CD8-positive, alpha-beta memory T cell (primary cell): ENCODE measurements at places on chromosomes 6 and 20. TPM values are rescaled to one million over a fixed set of nuclear protein-coding genes. Genes with fewer than 3 reads are reported as not detected.

The GMPR gene
- 0.66 TPM for total RNA-seq

The HAO1 gene
- total RNA-seq, result not detected

The PKIB gene
- total RNA-seq, result not detected

DNA sequence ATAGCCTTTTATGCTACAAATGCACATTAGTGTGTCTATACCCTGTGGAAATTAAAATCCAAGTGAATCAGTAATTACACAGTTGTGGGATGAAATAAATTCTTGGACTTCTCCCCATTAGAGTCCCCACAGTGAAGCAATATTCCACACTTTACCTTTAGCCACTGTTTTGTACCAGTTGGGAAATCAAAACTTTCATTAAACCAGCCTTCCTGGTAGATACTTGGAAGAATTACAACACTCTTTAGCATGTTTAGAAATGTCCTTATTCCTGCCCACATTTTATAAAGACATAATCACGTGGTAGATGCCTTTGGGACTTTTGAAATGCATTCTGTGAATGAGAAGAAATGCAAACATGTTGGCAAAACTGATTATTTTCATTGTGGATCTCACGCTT is 49.0 kb upstream of the ANKEF1 start:
- H3K27me3 ChIP-seq, result no peaks in the 10 kb centered on the region
- H3K4me3 ChIP-seq, result no peak overlapping the region
- no peaks in the 10 kb centered on the region for H3K36me3 ChIP-seq
- no peak overlapping the region for H3K27ac ChIP-seq
- no peak for DNase-seq

DNA sequence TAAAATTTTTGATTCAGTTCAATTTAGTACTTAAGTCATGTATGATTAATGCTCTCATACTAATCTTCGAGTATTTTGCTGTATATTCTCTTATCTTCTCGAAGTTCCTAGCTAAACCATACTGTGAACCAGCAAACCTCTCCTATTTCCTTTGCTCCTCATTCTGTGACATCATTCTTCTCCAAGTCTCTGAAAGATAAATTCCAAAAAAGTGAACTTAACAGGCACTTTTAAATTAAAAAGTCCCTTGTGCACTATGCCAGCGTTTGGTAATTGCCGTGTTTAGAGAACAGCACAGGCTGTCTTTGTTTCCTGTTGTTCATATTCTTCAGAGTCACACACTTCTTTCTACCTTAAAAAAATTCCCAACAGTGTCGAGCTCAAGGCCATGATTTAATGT is 188.4 kb upstream of the PHACTR1 start:
- H3K27me3 ChIP-seq, result no peaks in the 10 kb centered on the region
- H3K4me3 ChIP-seq, result no peak overlapping the region
- no peak overlapping the region for H3K27ac ChIP-seq
- no peaks in the 10 kb centered on the region for H3K36me3 ChIP-seq
- H3K4me1 ChIP-seq, result no peaks in the 10 kb centered on the region

DNA sequence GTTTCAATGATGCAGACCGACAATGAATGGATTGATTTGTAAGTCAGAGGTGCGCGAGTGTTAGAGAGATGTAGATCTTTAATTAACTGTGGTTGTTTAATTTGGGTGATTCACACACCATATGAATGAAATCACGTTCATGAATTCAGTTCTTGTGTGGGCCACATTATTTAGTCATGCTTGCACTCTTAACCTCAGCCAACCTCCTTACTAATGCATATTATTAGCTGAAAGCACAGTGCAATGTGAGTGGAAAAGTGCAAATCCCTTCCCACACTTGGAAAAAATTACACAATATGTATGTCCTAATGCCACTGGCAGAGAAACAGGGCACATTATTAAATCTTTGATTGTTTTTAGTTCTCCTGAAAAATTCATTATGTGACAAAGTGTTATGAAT is 512.5 kb downstream of the BCKDHB start:
- no peak overlapping the region for H3K27ac ChIP-seq
- no peak for DNase-seq
- H3K4me3 ChIP-seq, result no peak overlapping the region
- no peaks in the 10 kb centered on the region for H3K4me1 ChIP-seq
- no peaks in the 10 kb centered on the region for H3K36me3 ChIP-seq
